ENCODE measurements at places on chromosomes 12 and 14. TPM values are rescaled to one million over a fixed set of nuclear protein-coding genes. Genes with fewer than 3 reads are reported as not detected.

The INF2 gene
- total RNA-seq: 35.8 TPM

The CCDC92 gene
- 2.1 TPM for total RNA-seq

The SLC6A12 gene
- total RNA-seq: 30.3 TPM

The DDX51 gene
- total RNA-seq: 4.2 TPM

The GRIN2B gene
- total RNA-seq: under 0.01 TPM

The MLH3 gene
- 29.7 TPM for total RNA-seq

DNA sequence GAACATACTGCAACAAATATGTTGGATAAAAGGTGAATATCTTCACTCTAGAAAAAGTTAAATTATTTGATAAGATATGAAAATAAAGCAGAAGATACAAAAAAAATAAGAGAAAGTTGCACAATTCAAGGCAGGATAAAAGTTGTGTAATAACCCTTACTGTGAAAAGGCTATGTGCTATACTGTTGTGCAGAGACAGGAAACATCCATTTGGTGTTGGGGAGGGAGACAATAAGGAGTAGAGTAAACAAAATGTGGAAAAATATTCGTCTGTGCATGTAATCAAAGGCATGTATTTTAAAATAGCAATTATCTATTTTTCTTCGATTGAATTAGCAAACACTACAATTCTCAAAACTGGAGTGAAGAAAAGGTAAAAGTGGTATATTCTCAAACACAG is 34.8 kb downstream of the PTHLH start:
- peaks cover 4% of the 10 kb centered on the region for H3K4me1 ChIP-seq
- H3K27ac ChIP-seq: no peak overlapping the region
- no peak overlapping the region for H3K4me3 ChIP-seq
- no peak for DNase-seq

DNA sequence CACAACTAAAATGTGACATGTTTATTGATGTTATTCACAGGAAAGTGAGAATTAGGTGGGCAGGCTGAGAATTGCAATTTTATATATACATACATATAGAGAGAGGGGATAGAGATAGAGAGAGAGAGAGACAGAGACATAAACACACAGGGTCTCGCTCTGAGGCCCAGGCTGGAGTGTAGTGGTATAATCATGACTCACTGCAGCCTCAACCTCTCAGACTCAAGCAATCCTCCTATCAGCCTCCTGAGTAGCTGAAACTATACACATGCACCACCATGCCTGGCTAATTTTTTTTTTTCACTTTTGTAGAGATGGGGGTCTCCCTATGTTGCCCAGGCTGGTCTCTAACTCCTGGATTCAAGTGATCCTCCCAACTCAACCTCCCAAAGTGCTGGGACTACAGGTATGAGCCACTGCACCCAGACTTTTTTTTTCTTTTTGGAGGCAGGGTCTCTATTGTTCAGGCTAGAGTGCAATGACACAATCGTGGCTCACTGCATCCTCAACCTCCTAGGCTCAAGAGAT is 49.1 kb downstream of the R3HDM2 start:
- no peaks in the 10 kb centered on the region for H3K4me1 ChIP-seq
- DNase-seq: no peak
- H3K27me3 ChIP-seq: no peaks in the 10 kb centered on the region
- H3K4me3 ChIP-seq: no peak overlapping the region
- no peak overlapping the region for H3K27ac ChIP-seq

DNA sequence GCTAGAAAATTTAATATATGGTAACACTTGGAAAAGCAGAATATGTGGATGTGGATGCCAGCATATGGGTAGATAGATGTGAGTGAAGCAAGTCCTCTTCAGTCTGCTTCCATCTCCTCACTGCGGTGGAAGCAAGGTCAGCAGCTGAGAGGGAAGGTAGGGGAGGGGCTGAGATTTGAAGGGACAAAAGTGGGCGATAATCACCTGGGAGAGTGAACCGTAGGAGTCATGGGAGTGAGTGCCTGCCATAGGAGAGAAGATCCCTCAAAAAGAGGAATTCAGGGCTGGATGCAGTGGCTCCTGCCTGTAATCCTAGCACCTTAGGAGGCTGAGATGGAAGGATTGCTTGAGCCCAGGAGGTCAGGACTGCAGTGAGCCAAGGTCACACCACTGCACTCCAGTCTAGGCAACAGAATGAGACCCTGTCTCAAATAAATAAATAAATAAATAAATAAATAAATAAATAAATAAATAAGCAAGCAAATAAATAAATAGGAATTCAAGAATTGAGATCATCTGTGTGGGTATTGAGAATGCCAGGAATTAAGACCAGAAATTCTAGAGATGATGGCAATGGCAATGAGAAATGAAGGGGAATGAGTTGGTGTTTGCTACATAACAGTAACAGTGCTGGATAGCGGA is 123.4 kb downstream of the BICD1 start:
- no peak for DNase-seq
- H3K4me3 ChIP-seq: no peak overlapping the region

GRCh38 chr14:26332966-26333365 is 264.9 kb downstream of the NOVA1 start:
- H3K4me3 ChIP-seq: no peak overlapping the region
- H3K27me3 ChIP-seq: no peaks in the 10 kb centered on the region
- H3K4me1 ChIP-seq: no peaks in the 10 kb centered on the region
- H3K36me3 ChIP-seq: no peaks in the 10 kb centered on the region
